ENCODE measurements at places on chromosomes 2 and 18.

DNA sequence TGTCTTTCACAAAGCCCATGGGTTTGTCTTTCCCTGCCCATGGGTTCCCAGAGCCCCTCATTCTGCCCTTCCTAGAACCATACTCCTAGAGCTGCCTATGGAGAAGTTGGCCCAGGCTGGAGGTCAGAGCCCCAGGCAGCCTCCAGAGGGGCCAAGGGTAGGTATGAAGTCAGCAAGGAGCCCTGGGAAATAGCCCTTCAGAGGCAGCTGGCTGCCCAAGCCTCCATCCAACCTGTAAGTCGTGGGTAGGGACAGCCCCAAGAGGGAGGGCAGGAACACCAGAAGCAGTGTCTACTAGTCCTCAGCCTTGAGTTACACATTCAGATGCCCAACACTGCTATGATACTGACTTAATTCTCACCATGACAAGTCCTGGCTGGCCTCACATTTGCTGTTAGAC, 49.5 kb downstream of the TMEM247 start:
- DNase-seq: no peak

DNA sequence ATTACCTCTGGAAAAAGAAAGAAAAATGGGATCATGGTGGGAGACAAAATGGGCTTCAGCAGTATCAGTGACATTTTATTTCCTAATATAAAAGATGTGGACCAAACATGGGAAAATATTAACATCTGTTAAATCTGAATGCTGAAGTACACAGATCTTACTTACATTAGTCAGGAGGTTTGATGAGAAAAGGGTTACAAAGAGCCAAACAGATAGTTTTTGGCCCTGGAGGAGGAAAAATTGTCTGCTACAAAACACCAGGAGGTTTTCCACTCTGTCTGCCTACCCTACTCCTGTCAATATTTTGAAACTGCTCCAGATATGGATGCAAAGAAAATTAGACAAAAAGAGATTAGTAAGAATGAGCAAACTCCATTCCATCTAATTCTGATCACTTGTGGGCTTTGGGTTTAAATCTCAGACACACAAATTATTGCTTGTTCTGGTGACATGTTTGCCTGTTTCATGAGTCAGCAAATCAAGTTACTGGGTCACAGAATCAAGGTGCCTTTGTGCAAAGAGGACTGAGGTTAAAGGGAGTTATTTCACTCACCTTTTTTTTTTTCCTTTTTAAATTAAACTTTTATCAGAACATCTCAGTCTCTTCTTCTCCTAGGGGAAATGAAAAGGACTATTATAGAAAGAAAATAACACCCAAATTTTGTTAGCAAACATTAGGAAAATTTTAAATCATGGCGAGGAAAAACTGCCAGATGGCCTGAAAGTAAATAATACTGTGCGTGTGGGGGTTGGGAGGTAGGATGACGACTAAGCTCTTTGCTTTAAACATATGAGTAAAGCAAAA, 87.0 kb upstream of the SPATS2L start:
- no peak for DNase-seq

- no peak for DNase-seq
These were observed 232.8 kb downstream of the PIK3C3 start for GRCh38 chr18:42187611-42188380.

DNA sequence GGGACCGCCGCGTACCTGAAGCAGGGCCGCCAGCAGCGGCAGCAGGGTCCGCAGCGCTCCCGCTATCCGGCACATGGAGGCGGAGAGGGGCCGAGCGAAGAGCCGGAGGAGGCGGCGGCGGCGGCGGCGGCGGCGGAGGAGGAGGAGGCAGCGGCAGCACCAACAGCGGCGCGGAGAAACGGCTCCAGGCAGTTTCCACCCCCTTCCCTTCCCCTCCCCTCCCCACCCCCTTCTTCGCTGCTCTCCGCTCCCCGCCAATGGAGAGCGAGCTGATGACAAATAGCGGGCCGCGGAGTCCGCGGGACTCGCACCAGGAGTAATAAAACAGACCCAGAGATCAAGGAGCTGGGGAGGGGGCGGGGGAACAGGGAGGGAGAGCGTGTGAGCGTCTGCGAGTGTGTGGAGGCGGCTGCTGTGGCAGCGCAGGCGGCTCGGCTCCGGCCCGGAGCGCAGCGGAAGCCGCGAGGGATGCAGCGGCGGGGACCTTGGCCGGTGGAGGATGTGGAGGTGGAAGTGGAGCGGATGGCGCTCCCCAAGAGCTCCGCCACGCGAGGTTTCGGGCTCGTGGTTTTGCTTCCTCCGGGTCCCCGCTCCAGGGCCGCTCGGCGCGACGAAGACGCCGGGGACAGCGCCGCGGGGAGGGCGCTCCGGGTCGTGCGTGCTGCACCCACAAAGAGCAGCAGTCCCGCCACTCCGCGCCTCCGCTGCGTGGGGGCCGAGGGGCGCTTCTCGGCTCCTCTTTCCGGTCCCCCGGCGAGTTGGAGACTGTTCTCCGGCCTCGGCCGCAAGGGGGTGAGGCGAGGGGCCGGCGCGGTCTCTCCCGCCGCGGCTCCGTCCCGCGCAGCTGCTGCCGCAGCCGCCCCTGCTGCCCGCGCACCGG, at the start of gene CDH2:
Gene CDH2, minus strand, starts transcription at position 183 of the 880 bp plus-strand sequence. Its CDS starts 108 bp downstream, at position 75.
- no peak for DNase-seq

GRCh38 chr18:55319459-55320193, 268.4 kb downstream of the TCF4 start:
- no peak for DNase-seq

GRCh38 chr2:228917220-228917619, 353.9 kb downstream of the PID1 start:
- DNase-seq: no peak

DNA sequence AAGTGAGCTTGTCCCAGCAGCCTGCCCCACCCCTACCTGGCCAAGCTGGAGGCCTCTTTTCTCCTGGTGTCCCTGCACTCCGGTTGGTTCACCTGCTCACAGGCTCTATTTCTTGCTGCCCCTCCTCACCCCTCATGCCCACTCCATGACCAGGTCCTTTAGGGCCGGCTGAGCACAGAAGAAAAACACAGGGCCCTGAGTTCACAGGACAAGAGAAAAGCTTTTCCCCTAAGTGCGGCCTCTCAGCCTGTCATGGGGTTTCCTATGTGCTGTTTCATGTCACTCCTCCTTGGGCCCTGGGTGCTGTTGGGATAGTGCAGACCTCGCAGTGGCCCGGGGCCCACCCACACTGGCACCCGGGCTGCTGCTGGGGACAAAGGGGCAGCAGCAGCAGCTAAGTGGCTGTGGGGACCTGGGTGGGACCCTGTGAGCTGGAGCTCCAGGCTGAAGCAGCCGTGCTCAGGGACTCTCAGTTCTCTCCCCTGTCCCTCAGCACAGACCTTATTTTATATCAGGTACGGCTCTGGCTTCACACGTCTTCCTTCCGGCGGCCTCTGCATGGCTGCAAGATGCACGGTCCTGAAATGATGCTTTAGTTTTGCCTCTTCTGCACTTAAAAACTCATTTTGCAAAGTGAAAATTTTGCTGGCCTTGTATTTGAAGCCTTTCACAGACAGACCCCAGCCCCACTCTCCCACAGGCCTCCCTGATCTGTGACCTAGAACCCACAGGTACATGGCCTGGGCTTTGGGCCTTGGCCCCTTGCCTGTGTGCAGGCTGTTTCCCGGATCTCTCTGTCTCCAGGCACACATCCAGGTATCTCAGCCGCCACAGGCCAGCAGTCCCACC, 71.8 kb downstream of the SH3RF3 start:
- DNase-seq: no peak

GRCh38 chr2:239264838-239265651, 135.8 kb downstream of the HDAC4 start:
- DNase-seq: peak; percentile 40

DNA sequence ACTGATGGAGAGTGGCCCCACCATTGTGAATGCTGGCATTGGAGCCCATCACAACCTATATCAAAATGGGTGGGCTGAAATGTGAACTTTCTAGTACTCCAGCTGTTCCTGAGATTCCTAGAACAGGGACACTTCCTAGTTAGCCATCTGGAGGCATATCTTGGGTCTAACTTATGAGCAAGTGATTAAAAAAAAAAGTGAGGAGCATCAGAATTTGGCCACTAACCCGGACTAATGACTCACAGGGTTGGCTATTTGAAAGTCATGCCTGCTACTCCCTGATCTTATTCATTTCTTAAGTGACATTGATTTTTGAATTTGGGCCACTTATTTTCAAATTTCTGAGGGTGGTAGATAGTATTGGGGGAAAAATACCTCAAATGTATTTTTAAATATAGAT, 216.6 kb downstream of the HRH4 start:
- no peak for DNase-seq
